Cortex of kidney (tissue), 1 donor: ENCODE measurements at places on chromosomes 5 and 9.

- DNase-seq: no peak
Measured at GRCh38 chr5:151707567-151707966, 20.9 kb upstream of the SPARC start.

DNA sequence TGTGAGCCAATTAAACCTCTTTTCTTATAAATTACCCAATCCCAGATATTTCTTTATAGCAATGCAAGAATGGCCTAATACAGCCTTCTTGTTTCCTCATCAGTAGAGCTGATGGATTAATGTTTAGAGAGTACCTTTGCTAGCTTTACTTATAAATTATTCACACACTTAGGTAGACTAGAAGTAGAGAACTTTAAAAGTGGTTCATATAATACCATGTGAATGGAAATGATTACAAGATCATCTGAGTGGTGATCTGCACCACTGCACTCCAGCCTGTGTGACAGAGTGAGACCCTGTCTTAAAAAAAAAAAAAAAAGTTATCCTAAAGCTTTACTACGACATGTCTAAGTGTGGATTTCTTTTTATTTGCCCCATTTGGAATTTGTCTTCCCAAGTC lies 23.2 kb upstream of the LRRTM2 start:
- DNase-seq: no peak

GRCh38 chr9:112186695-112187094 lies 11.6 kb upstream of the SUSD1 start:
- DNase-seq: no peak

DNA sequence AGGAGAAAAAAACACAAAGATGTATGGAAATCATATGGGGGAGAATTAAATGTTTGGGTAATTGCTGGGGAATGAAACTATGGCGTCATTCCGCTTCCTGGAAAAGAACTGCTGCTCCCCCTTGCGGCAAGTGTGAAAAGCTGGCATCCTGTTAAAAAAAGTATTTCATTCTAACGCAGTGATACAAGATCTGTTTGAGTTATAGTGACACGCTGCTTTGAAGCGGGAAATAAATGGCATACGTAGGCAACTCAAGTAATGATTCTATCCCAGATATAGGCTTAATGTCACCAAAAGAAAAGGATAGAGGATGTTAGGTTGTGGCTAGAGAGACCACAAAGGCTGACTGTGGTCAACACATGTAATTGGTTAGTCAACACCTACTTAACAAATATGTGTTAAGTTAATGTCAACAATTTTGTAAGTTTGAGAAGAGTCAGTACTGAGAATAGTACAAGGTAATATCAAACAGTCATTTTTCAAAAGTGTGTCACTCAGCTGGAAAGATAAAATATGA lies 70.2 kb upstream of the ALDH1A1 start:
- no peak for DNase-seq

DNA sequence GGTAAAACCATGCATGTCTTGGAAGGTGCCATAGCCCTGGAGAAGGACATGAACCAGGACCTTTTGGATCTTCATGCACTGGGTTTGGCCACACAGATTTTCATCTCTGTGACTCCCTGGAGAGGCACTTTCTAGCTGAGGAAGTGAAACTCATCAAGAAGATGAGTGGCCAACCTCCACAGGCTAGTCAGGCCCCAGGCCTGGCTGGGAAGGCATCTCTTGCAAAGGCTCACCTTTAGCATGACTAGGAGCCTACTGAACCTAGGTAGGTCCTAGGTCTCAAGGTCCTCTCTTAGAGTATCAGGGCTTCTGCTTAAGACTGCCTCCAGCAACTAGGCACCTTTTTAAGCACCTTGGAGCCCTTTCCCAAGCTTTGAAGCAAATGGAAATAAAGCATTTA lies 1448.7 kb upstream of the ACO1 start:
- DNase-seq: no peak
